Hair follicle dermal papilla cell (primary cell): ENCODE measurements at places on chromosomes 12 and 14. TPM values are rescaled to one million over a fixed set of nuclear protein-coding genes. Genes with fewer than 3 reads are reported as not detected.

Gene GZMB
- total RNA-seq = not detected in 2 replicates

Gene GDF3
- not detected in 2 replicates for total RNA-seq

Gene EPS8
- 47.2 and 63.9 TPM in 2 replicates for total RNA-seq

Gene HEATR5A
- 48.7 and 58.1 TPM in 2 replicates for total RNA-seq

Gene RNASE4
- total RNA-seq = 28.3 and 31.6 TPM in 2 replicates

Gene KLRC2
- total RNA-seq = not detected in 2 replicates

Gene TTC9
- total RNA-seq = 0.97 and 1.7 TPM in 2 replicates

Gene NFE2
- total RNA-seq = 0.61 and 0.65 TPM in 2 replicates

Gene RPS26
- 192 and 318 TPM in 2 replicates for total RNA-seq

Gene GUCY2C
- total RNA-seq = not detected in 2 replicates

Gene CLEC6A
- not detected in 2 replicates for total RNA-seq

Gene CIT
- 33.8 and 44.3 TPM in 2 replicates for total RNA-seq

Gene CNTN1
- 3.0 and 6.7 TPM in 2 replicates for total RNA-seq

Gene IL26
- not detected in 2 replicates for total RNA-seq

Gene TSHR
- total RNA-seq = 2.3 and 3.4 TPM in 2 replicates

Gene AJUBA
- 93.6 and 109 TPM in 2 replicates for total RNA-seq

Gene KRT3
- total RNA-seq = not detected in 2 replicates

Gene UNG
- total RNA-seq = 21.9 and 24.2 TPM in 2 replicates

Gene CMA1
- not detected in 2 replicates for total RNA-seq

Gene SYNE3
- total RNA-seq = 46.9 and 56.1 TPM in 2 replicates

Gene REC8
- total RNA-seq = 3.5 and 7.5 TPM in 2 replicates

Gene AMDHD1
- under 0.01 TPM in 1 of 2 replicates, not detected in the other for total RNA-seq

Gene SIX6
- 0.16 TPM in 1 of 2 replicates, not detected in the other for total RNA-seq

Gene DPPA3
- not detected in 2 replicates for total RNA-seq

Gene CCDC175
- not detected in 2 replicates for total RNA-seq

Gene TAS2R14
- total RNA-seq = 2.9 and 7.0 TPM in 2 replicates

Gene NR1H4
- not detected in 2 replicates for total RNA-seq

Gene RDH12
- total RNA-seq = not detected in 2 replicates

Gene KRT72
- not detected in 2 replicates for total RNA-seq

Gene C14orf39
- 0.16 TPM in 1 of 2 replicates, not detected in the other for total RNA-seq
